NCI-H2081 treated with DMSO at 0.1 percent for 48 hours (cell line): ENCODE measurements at places on chromosomes 4 and X.
A peak's percentile ranks its signal among the peaks of the same experiment; 100 is the strongest.

DNA sequence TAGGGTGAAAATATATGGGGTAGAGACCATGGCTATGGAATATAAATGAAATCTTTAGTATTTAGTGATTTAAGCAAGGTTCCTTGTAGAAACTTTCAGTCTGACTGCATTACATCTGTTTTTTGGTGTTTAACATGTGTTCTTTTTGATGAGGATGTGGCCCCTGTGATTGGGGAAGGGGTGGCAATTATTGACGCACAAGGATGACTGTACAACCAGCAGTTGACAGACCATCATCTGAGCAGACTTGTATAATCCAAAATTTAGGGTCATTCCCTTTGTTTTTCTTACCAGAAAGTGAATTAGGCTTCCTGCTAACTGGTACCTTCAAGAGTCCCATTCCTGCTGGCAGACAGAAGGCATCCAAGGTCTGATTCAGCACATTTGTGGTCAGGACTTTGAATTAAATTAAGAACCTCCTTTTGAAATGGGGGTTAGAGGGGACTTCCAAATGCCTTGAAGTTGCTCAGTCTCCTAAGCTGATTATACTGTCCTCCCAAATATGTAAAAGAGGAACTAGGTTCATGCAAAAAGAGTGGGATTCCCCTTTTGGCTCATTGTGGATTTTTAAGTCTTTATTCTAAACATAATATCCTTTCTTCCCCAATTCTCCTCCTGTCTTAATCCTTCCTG lies 112.4 kb upstream of the CXCL13 start:
- DNase-seq = no peak

GRCh38 chr4:183435803-183436202 lies 8.6 kb upstream of the CDKN2AIP start:
- no peak for DNase-seq

DNA sequence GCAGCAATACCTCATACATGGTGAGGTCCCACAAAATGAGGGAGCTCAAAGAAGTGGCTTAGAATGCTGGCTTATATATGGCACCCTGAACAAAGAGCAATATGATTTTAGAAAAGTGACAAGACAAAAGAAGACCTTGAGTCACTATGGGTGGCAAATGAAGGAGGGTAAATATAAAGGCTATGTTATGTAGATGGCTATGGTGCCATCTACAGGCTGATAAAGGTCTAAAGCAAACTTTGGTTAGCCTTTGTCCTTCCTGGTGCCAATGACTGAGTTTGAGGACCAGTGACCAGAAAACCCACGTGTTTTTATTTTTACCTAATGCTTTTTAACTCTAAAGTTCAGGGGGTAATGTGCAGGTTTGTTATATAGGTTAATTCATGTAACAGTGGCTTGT lies 151.8 kb downstream of the CCNG2 start:
- DNase-seq = no peak

GRCh38 chr4:152724494-152724893 lies 44.7 kb upstream of the TMEM154 start:
- no peak for DNase-seq

- DNase-seq = no peak
Observed at GRCh38 chr4:184329659-184330400, 112.2 kb upstream of the ENPP6 start.

DNA sequence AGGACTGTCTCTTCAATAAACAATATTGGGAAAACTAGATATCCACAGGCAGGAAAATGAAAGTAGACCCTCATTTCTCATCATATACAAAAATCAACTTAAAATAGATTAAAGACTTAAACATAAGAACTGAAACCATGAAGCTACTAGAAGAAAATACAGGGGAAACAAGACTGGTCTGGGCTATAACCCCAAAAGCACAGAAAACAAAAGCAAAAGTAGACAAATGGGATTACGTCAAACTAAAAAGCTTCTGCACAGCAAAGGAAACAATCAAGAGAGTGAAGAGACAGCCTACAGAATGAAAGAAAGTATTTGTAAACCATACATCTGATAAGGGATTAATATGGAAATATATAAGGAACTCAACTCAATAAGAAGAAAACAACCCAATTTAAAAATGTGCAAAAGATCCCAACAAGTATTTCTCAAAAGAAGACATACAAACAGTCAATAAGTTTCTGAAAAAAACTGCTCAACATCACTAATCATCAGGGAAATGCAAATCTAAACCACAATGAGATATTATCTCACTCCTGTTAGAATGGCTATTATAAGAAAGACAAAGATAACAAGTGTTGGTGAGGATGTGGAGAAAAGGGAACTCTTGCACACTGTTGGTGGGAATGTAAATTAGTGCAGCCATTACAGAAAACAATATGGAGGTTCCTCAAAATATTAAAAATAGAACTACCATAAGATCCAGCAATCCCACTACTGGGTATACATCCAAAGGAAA lies 325.3 kb upstream of the RASGEF1B start:
- DNase-seq = no peak

DNA sequence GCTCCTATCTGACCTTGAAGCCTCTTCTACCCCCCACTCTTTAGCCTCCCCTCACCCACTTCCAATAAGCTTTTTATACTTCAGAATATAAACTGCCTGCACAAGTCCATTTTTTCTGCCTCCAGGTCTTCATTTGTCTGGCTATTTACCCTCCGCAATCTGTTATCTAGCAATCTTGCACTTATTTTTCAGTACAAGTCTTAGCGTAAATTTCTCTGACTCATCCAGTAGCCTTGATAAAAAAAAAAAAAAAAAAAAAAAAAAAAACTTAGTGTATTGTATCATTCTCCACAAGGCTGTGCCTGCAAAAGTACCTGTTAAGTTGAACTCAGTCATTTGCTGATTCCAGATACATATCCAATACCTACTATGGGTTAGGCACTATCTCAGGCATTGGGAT lies 219.5 kb upstream of the DKK2 start:
- DNase-seq = no peak

- DNase-seq = no peak
Observed at GRCh38 chr4:187767687-187768086, 227.9 kb upstream of the ZFP42 start.

GRCh38 chrX:154840856-154841255 lies 6.4 kb upstream of the SMIM9 start:
- peak; percentile 3 for DNase-seq

GRCh38 chr4:109930464-109930863 lies 17.8 kb downstream of the EGF start:
- no peak for DNase-seq

GRCh38 chrX:153971124-153971449 lies 531 bp downstream of the HCFC1 start:
- no peak for DNase-seq

DNA sequence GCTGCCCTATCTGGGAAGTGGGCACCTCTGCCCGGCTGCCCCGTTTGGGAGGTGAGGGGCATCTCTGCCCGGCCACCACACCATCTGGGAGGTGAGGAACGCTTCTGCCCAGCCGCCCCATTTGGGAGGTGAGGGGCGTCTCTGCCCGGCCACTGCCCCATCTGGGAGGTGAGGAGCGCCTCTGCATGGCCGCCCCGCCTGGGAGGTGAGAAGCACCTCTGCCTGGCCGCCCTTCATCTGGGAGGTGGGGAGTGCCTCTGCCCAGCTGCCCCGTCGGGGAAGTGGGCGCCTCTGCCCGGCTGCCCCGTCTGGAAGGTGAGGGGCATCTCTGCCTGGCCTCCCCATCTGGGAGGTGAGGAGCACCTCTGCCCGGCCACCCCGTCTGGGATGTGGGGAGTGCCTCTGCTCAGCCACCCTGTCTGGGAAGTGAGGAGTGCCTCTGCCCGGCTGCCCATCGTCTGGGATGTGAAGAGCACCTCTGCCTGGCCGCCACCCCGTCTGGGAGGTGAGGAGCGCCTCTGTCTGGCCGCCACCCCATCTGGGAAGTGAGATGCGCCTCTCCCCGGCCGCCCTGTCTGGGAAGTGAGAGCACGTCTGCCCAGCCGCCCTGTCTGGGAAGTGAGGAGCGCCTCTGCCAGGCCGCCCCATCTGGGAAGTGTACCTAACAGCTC lies 9.8 kb downstream of the PABPC1L2A start:
- DNase-seq = no peak

- DNase-seq = no peak
Observed at GRCh38 chr4:124427095-124427767, 285.3 kb downstream of the ANKRD50 start.
